ENCODE measurements at places on chromosomes 5 and 9.

DNA sequence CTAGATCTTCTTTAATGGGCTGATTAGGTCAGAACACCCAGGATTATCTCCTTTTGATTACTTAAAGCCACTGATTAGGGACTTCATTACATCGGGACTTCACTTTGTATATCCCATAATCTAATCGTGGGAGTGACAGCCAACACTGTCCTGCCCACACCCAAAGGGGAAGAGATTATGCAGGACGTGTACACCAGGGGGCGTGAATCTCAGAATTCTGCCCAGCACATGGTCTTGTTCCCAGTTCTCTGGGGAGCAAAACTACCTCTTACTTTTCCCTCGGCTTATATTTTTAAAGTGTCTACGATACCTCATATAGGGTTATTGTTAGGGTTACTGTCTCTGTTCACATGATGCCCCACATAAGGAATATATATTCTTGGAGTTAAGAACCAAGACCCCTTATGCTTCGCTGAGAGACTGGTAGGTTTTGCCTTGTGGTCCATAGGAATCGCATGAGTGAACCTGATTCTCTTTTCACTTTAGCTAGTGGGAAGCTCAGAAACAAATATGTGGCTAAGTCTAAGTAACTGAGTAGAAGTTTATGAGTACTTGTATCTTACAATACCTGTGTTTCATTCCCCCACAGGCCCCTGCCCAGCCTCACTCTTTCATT lies 192.7 kb downstream of the GNA14 start:
- peak; percentile 13 for DNase-seq

GRCh38 chr9:27541740-27542139 lies 12.1 kb upstream of the MOB3B start:
- no peak for DNase-seq

DNA sequence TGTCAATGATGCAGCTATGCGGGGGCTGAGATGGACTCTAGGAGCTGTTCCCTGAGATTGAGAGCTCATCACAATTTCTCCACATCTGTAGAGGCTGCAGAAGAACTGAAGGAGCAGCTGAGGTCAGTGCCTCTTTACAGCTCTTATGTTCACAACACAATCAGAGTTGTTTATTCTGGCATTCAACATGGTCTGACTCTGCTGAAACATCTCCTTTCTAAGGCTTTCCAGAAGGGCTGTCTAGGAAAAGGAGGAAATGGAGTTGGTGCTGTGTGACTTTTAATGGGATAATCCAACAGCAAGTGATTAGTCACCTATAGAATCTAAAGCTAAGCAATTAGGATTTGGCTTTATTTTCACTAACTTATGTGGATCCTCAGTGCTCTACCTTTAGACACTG lies 6.0 kb downstream of the POU5F2 start:
- no peak for DNase-seq

GRCh38 chr9:77848897-77849296 lies 182.7 kb downstream of the GNAQ start:
- DNase-seq: no peak

Data from activated T-cell treated with anti-CD3 and anti-CD28 coated beads for 4 hours (primary cell).